ENCODE measurements at places on chromosomes 4 and X. TPM values are rescaled to one million over a fixed set of nuclear protein-coding genes. Genes with fewer than 3 reads are reported as not detected.
A peak's percentile ranks its signal among the peaks of the same experiment; 100 is the strongest.

DNA sequence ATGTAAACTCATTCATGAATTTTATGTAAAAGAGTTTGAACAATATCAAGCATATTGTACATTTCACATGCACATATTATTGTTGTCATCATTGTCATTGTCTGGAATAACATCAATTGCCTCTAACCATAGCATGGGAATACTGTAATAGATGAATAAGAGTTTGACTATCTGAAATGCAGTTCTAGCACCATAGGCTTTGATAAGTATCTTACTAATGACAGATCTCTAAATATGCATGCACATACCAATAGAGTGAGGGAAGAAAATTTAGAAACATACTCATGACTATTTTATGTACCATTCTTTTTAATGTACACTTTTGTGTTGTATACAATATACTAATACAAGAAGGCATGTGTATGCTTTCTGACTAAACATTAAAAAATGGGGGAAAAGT, 161.6 kb upstream of the SPRY1 start:
- no peak for DNase-seq

GLRA3 gene
- not detected for polyA plus RNA-seq

DNA sequence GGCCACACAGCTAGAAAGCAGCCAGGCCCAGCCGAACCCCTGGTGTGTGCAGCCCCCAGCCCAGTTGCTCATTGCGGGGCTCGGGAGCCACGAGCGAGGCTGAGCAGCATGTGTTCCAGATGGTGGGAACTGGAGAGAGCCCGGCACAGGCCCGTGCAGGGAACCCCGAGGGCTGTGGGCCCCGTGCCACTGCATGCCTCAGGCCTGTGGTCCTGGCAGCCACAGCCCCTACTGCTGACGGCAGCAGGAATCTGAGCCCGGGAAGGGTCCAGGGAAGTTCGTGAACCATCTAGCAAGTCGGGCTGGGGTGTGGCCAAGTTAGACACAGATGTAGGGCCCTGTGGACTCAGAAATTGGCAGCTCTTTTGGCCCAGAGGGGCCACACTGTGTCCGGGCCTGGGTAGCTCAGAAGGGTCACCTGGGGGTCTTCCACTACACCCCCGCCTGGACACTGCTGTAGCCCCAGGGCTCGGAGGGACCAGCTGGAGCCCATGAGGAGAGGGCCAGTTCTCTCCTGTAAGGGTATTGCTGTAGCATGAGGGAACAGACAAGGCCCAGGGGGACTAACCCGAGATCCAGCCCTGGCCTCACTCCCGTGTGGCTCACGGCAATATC, 12.1 kb downstream of the HTRA3 start:
- DNase-seq: peak; percentile 86

GRCh38 chr4:76585897-76586360, 150.9 kb downstream of the SHROOM3 start:
- peak; percentile 85 for DNase-seq

MAGEB3 gene
- not detected for polyA plus RNA-seq

GRCh38 chr4:119692001-119692400, 63.4 kb upstream of the PDE5A start:
- DNase-seq: peak; percentile 28

- no peak for DNase-seq
Observed at GRCh38 chrX:50609796-50610195, 139.2 kb upstream of the DGKK start.

DNA sequence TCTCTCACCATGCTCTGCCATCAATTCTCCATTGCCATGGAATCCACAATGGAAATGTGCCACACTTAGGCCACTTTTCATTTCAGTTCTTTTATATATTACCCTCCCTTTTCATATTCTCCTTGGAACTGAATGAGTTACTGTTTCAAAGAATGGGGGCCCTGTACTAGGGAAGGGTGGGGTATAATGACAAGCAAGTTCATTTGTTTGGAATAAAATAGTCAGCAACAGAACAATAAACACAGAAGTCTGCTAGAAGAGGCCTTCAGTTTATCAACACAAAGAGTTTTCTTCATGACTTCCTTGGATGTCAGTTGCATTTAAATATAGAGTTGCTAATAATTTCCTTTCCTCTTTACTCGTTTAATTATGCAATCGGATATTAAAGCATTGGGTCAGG, 478.3 kb upstream of the FTHL17 start:
- DNase-seq: no peak

GRCh38 chr4:138259824-138260223, 17.7 kb upstream of the SLC7A11 start:
- DNase-seq: no peak

GRCh38 chr4:137408527-137409177, 123.6 kb downstream of the PCDH18 start:
- DNase-seq: no peak

- no peak for DNase-seq
Observed at GRCh38 chrX:47170861-47171692, 22.6 kb upstream of the UBA1 start.

DNA sequence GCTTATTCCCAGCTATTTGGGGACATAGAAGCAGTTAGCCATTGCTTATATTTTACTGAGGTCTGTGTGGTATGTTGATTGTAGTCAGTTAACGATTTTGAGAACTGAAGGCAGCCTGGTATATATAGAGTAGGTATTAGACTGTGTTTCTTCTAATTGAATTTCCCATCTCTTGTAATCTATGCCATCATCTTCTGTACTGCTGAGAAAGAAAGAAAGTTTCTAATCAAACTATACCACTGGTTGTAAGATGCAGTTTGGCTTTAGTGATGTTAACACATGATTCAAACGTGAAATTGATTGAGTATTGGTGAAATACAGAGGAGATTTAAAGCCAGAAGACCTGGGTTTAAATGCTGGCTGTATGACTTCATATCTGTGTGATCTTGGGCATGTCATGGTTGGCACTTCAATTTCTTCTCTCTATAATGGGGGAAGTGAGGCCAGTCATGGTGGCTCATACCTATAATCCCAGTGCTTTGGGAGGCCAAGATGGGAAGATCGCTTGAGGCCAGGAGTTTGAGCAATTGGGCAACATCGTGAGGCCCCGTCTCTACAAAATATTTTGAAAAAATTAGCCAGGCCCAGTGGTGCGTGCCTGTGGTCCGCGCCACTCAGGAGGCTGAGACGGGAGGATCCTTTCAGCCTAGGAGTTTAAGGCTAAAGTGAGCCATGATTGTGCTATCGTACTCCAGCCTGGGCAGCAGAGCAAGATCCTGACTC, 11.6 kb downstream of the HTT start:
- DNase-seq: no peak

- no peak for DNase-seq
Observed at GRCh38 chr4:166049036-166049435, 176.0 kb downstream of the TLL1 start.

TMSB15B gene
- polyA plus RNA-seq: 0.94 TPM

GRCh38 chrX:130330706-130331105, 9.0 kb upstream of the SLC25A14 start:
- DNase-seq: peak; percentile 18

- DNase-seq: no peak
Observed at GRCh38 chr4:17332478-17332877, 179.4 kb downstream of the QDPR start.

DNA sequence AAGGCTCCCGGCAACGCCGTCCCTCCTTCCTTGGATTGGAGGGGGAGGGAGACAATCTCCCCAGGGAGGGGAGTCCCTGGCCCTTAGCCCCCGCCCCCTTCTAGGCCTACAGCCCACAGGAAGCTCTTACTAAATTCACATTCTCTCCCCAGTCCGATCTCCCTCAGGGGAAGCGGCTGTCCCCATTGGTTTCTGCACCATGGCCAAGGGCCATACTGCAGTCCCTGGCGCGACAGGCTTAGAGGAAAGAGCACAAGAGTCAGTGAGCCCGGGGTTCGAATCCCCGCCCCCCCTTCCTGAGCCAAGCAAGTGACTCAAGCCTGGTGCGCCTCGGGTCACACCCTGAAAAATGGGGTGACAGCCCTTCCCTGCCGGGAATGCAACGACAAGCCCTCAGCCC, 1.1 kb downstream of the ABLIM2 start:
- DNase-seq: peak; percentile 75

GRCh38 chr4:89305712-89306437, 1.7 kb downstream of the GPRIN3 start:
- no peak for DNase-seq

DNA sequence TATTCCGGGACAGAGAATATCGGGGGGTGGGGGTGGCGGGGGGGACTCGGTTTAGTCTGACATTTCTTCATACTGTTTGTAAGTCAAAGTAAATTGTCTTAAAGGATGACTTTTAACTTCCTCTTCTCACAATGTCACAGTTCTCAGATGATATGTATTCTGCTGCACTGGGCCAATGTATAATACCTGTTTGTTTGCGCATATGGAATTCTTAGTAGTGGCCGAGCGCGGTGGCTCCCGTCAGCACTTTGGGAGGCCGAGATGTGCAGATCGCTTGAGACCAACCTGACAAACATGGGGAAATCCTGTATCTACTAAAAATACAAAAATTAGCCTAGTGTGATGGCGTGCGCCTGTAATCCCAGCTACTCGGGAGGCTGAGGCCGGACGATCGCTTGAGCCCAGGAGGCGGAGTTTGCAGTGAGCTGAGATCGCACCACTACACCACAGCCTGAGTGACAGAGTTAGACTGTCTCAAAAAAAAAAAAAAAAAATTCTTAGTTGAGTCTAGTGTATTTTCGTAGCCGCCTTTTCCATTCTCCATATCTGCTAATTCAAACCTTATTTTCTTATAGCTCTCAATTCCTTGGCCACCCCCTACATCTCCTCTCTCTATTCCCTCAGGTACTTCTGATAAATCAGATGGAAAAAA, 851 bp downstream of the POLR2B start:
- DNase-seq: no peak

GRCh38 chr4:1772853-1773538, 20.1 kb upstream of the FGFR3 start:
- no peak for DNase-seq

- DNase-seq: no peak
Observed at GRCh38 chrX:8125566-8125965, 45.5 kb downstream of the VCX2 start.

GRCh38 chrX:129427267-129427666, 96.0 kb downstream of the SMARCA1 start:
- DNase-seq: no peak

- no peak for DNase-seq
Observed at GRCh38 chr4:155593793-155594192, 72.9 kb upstream of the GUCY1A1 start.

DNA sequence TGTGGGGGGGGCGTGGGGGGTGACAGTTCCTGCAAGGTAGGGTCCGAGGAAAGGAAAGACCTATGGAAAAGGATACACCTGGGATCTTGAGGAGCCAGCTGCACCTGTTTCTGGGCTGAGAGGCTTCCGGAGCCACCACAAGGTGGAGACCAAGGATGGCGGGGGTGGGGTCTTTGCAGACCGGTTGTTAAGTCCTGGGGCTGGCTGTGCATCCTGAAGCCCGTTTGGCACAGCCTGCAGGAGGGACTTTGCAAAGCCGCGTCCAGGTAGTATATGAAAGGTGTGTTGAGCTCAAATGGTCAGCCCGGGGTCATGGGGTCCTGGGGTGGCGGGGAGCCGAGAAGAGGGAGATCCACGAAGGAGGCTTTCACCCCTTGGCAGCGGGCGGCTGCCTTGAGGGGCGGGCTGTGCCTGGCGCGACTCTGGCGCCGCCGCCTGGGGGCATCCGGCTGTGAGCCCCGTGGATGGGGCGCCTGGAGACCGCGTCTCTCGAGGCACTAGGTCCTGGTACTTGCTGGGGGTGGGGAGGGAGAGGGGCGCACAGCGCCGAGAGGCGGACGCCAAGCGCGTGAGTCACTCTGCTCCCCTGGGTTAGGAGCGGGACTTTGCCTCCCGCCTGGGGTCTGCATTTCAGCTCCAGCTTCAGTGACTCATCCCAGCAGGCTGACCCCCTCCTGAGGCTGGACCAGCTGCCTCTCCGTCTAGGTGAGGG, 58.2 kb upstream of the DYNLT3 start:
- peak; percentile 15 for DNase-seq

RBMX gene
- 61.0 TPM for polyA plus RNA-seq

LETM1 gene
- 47.4 TPM for polyA plus RNA-seq
